ENCODE measurements at places on chromosomes 16 and 17.

- DNase-seq: no peak
Measured at GRCh38 chr17:55883149-55883548, 132.3 kb downstream of the PCTP start.

DNA sequence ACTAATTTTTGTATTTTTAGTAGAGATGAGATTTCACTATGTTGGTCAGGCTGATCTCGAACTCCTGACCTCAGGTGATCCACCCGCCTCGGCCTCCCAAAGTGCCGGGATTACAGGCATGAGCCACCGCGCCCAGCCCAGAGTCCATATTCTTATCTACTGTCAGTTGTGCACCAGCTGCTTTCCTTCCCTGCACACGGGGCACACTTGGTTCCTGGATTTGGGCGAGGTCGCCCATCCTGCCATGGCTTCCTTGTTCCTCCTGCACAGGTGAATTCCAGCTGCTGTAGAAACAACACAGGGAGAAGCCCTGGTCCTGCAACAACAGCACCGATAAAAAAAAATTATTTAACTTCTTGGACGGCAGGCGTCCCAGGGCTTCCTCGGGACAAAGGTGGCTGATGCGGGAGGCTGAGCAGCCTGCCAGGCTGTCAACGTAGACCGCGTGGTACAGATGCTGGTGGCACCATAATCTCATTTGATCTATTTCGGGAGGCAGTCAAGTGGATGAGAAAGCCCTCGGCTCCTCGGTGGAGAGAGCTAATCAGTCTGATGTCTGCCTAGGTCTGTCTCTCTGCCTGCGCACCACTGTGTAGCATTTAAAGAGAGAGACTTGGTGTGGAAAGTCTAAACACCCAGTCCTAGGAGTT, 19.1 kb downstream of the RGS9 start:
- DNase-seq: no peak

GRCh38 chr16:12672986-12673385, 130.7 kb downstream of the CPPED1 start:
- DNase-seq: no peak

DNA sequence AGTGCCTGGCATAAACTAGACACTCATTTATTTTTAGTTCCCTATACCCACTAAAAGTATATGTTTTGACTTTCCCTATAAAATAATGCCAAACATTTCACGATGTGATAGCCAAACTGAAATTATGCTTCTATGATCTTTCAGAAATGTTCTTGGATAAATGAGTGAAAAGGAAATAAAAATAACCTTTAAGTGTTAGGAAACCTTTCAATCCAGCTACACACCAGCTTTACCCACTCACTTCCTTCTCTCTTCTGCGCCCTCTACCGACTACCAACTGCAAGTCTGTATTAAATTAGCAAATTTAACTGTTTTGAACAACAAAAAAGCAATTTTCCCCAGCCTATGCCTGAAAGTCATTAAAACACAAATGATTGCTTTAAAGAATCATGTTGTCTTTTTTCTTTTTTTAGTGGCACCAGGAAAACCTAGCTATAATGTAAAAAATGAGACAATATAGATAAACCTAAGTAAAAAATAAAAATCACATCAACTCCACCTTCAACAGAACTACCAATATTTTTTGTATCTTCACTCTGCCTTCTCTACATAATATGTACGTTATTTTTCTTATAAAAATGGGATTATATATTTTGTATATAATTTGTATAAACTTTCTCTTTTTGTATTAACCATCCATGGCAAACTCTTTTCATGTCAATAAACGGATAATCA, 13.2 kb upstream of the TMEM100 start:
- DNase-seq: no peak

DNA sequence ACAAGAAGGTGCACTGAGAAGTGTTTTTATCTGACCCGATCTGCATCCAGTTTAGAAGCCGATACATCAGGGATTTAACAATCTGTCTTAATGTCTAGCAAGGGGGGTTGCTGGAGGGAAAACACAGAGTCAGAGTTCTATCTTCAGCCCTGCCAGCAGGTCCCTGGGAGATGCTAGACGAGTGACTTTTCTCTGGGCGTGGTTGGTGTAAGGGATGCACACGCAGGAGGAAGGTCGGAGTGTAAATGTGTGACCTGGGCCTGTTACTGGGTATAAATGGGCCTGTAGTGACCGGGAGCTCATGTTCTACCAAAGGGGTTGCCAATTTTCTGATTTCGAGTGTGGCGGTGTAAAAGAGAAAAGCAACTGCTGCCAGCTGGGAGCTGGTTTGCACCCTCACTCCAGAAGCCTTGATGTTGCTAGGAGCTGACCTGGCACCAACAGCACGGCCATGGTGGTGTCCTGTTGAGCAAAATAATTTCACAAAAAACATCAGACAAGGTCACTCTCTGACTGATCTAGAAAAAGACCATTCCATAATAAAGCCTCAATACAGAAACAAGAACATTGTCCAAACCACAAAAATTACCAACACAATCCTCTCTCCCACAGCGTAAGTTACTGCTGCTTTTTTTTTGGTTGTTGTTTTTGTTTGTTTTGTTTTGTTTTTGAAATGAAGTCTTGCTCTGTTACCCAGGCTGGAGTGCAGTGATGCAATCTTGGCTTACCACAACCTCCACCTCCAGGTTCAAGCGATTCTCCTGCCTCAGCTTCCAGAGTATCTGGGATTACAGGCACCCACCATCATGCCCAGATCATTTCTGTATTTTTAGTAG, 1.3 kb upstream of the KCTD13 start:
- peak; percentile 40 for DNase-seq

- no peak for DNase-seq
Measured at GRCh38 chr16:75319513-75320411, 68.3 kb upstream of the BCAR1 start.
